Activated CD8-positive, alpha-beta memory T cell treated with anti-CD3 and anti-CD28 coated beads for 24 hours (primary cell): ENCODE measurements at places on chromosomes 2 and 18.

DNA sequence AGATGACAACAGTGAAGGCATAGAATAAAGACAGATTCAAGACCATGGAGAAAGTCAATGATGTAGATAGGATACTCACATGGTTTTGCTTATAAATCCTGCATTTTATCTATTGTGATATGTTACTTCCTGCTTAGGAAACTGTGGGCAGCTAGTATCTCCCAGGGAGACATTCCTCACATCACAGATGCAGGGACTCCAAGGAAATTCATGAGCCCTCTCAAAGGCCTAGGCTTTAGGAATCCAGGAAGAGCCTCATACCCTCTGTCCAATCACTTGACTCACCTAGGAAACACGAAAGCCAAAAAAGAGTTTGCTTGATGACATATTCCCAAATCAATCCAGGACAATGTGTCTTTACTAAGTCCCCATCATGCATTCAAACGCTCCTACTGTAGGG, 247.8 kb upstream of the KLHL29 start:
- no peak for DNase-seq

GRCh38 chr2:229715895-229716507, 1.6 kb upstream of the DNER start:
- no peak for DNase-seq

- DNase-seq, result no peak
Observed at GRCh38 chr18:44682201-44682870, 1.6 kb downstream of the SETBP1 start.

DNA sequence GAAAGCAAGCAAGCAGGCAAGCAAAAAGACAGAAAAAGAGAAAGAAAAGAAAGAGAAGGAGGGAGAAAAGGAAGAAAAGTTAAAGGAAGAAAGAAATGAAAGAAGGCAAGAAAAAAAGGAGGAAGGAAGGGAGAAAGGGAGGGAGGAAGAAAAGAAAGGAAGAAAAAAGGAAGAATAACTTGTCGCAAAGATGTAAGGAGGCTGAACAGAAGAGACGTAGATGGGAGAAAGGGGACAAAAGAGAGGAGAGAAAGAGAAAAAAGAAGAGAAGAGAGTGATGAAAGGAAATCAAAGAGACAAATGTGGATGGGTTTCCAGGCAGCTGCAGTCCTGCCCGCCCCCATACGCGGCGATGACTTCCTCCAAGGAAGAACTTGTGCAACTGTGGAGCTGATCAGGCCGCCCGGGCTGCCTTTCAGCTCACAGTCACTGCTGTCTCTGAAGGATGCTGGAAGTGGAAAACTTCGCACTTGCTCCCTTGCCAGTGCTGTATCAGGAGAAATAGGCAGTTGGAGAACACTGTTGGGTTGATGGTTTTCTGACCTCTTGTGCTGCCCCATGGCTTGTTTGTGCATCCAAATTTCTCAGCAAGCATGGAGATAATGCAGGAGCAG, 52.9 kb downstream of the TRIB2 start:
- no peak for DNase-seq

- DNase-seq, result no peak
Observed at GRCh38 chr2:73952499-73953446, 26.1 kb downstream of the DGUOK start.

DNA sequence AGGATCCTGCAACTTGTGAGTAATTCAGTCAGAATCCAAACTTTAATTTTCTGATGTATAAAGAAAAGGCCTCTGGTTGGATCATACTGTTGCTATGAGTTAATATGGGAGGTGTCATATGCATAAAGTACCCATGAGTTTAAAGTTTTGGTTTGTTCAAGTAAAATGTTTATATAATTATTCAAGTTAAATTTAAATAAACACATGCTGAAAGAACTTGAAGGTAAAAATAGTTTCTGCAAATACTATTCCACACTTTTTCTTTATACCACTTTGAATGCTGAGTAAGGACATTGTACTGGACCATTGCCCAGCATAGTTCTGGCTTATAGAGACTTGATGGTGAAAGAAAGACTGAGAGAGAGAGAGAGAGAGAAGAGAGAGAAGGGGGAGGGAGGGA, 30.7 kb downstream of the PKP4 start:
- DNase-seq, result no peak

- no peak for DNase-seq
Observed at GRCh38 chr2:172246649-172247048, 143.9 kb upstream of the DLX2 start.

DNA sequence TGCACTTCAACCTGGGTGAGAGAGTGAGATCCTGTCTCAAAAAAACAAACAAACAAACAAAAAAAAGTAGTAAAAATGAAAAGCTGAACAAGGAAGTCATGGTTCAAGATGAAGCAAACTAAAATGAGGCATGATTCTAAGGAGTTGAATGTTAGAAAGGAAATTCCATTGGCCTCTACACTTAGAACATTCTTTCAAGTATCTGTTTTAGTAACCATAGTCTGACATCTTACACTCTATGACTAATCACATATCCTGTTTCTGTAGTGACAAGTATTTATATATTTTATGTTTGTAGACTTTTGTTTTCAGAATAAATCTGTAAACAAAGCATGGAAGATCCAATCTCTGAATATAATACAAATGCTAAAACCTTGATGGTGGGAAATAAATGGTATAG, 164.1 kb downstream of the KIAA1328 start:
- DNase-seq, result no peak

- DNase-seq, result no peak
Observed at GRCh38 chr2:216082805-216083204, 1.1 kb downstream of the TMEM169 start.

- DNase-seq, result peak; percentile 56
Observed at GRCh38 chr18:63119647-63120046, 199.9 kb downstream of the BCL2 start.

DNA sequence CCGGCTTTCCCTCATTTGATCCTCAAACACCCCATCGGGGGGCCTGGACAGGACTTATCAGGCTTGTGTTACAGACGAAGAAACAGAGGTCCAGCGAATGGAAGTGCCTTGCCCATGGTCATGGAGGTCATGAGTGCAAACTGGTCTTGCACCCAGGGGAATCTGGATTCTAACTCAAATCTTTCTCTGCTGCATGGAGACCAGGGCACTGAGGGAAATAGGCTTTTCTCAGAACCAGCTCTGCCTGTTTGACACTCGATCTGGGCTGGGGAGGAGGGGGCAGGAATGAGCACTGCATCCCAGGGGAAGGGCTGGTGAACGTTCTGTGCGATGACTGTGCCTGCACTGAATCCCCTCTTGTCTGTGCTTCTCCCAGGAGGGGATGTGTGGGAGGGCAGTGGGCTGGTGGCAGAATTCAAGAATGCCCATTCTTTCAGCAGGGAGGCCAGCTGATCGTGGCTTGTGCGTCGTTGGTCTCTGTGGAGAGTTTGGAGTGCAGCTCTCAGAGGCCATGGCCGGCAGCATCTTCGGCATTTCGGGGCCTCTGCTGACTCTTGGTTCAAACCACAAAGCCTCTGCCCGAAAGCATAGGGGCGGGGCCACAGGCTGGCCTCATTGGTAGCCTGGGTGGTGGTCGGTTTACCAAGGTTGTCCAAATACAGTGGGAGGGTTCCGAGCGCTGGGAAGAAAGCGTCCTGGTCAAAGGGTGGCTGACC, 171.6 kb downstream of the DDX1 start:
- DNase-seq, result no peak

DNA sequence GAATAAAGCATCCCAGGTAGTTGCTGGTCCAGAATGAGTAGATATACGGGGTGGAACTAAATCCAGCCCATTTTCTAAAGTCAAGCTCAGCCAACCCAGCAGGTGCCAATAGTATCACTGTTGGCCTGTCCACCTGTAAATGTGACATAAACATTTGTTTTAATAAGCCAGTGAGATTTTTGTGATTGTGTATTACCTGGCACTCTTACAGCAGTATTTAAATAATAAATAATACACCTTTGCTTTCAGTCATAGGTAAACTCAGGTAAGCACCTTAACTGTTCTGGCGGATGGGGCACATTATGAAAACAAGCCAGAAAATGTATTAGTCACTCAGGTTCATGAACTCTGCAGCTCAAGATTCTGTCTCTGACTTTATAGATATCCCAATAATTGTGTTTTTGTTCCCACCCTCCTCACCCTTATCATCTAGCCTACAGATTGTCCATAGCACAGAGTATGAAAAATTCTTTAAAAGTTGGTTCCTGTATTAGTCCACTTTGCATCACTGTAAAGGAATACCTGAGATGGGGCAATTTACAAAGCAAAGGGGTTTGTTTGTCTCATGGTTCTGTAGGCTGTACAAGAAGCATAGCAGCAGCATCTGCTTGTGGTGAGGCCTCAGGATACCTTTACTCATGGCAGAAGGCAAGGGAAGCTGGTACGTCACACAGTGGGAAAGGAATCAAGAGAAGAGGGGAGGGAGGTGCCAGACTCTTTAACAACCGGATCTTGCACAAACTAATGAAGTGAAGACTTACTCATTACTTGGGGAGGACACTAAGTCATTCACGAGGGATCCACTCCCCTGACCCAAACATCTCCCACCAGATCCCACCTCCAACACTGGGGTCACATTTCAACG, 73.0 kb upstream of the CYRIA start:
- DNase-seq, result no peak

- no peak for DNase-seq
Observed at GRCh38 chr2:236194786-236195185, 26.6 kb upstream of the GBX2 start.

- DNase-seq, result no peak
Observed at GRCh38 chr2:17630089-17630488, 89.6 kb downstream of the VSNL1 start.

- DNase-seq, result no peak
Observed at GRCh38 chr2:200376513-200377354, 70.2 kb downstream of the SPATS2L start.

DNA sequence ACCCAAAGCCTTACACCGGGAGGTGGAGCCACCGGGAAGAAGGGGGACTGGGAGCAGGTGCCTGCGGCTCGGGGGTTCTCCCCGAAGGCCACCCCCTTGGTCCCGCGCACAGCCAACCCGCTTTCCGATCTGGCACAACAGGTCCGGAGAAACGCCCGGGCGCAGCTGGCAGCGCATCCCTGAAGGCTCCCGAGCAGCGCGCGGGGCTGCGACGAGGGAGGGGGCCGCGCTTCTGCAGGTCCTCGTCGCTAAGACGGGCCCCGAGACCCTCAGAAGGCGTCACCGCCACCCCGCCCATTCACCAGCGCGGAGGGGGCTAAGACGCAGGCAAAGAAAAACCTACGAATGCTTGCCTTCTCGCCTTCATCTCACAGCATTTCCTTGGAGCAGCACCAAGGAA, 1.8 kb downstream of the CBLN2 start:
- DNase-seq, result no peak

GRCh38 chr2:212686285-212686895, 147.8 kb upstream of the ERBB4 start:
- peak; percentile 80 for DNase-seq

GRCh38 chr2:109614715-109615636, 812 bp downstream of the SOWAHC start:
- DNase-seq, result peak; percentile 56

DNA sequence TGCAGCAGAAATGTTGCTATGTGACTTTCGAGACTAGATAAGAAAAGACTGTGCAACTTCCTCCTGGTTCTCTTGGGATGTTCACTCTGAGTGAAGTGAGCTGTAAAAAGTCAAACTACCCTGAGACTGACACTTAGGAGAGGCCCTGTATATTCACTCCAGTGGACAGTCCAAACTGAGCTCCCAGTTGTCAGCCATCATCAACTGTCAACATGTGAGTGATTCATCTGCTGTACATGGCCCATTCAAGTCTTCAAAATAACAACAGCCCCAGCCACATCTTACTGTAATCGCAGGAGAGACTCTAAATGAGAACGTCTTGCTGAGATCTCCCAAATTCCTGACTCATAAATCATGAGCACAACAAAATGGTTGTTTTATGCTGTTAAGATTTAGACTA, 8.5 kb upstream of the UNC80 start:
- no peak for DNase-seq

- no peak for DNase-seq
Observed at GRCh38 chr2:105747991-105748390, 3.3 kb downstream of the NCK2 start.

- no peak for DNase-seq
Observed at GRCh38 chr18:35590935-35591334, 9.4 kb downstream of the GALNT1 start.

DNA sequence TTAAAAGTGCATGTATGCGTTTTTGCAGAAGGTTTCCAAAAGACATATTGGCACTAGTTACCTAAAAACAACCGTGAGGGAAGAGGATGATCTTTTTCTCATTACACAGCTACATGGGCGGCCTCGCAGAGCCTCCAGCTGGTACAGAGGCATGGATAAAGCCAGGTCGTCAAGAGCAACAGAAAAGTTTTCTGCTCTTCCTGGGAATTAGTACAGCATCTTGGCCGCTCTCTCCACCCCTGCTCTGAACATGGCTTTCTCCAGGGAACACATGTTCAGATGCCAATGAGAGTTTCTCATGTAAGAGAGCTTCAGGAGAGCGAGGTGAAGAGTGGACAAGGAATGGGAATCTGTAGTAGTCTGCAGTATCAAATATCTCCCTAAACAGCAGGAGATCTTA, 108.4 kb downstream of the ZEB2 start:
- DNase-seq, result no peak

DNA sequence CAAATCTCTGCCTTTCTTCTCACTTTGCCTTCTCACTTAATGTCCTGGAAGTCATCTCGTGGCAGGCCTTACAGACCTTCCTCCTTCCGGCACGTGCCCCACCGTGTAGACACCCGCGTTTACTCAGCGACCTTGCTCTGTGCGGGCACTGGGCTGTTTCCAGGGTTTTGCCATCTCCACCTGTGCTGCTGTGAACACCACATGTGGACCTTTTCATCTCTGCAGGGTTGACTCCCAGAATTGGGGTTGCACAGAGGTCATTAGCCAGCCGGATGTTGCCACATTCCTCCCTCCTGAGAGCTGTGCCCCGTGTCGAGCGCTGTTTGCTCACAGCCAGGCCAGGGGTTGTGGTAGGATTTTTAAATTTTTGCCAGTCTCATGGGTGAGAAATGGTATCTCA, 25.4 kb downstream of the KCNG2 start:
- DNase-seq, result no peak

GRCh38 chr2:171615069-171615468, 72.2 kb upstream of the DYNC1I2 start:
- no peak for DNase-seq

DNA sequence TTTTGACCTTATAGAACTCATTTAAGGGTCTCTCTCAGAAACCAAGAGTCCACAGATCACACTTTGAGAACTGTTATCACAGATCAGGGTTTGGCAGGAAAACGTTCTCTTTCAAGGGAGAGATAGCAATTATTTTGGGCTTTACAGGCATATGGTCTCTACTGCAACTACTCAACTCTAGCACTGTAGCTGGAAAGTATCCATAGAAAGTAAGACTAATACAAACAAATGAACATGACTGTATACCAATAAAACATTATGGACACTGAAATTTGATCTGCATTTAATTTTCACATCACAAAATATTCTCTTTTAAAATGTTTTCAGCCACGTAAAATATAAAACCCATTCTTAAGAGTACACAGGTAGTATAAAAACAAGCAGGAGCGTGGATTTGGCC, 100.5 kb downstream of the TRIP12 start:
- no peak for DNase-seq

DNA sequence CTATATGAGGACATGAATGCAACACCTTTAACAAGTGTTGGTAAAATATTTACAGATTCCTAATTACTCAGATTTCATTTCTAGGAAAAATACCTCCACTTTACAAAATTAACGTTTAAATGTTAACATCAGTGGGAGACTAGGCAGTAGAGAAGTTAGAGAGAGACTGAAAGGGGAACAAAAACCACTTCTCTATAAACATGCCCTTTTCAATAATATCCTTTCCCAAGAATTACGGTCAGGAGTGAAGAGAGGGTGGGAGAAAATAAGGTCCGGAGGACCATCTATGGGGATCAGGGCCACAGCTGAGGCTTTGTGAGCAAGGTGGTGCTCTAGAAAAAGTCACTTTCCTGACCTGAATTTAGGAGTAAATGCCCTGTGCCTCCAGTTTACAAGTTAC, 65.3 kb upstream of the WIPF1 start:
- DNase-seq, result no peak
